ENCODE measurements at places on chromosomes 3 and 15.

DNA sequence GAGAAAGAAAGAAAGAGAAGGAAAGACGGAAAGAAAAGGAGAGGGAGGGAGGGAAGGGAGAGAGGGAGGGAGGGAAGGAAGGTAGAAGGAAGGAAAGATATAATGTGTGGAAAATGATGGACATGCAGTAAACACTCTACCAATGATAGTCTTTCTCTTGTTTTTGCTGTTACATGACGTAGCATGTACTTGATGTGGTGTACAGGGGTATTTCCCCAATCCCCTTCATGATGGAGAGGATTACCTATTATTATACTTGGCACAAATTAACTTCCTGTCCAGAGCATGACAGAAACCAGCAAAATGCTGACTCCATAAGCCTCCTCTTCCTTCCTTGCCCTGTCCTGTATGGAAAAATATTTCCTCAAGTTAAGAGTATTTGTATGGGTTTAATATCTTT, 124.4 kb downstream of the B3GALNT1 start:
- DNase-seq = no peak

DNA sequence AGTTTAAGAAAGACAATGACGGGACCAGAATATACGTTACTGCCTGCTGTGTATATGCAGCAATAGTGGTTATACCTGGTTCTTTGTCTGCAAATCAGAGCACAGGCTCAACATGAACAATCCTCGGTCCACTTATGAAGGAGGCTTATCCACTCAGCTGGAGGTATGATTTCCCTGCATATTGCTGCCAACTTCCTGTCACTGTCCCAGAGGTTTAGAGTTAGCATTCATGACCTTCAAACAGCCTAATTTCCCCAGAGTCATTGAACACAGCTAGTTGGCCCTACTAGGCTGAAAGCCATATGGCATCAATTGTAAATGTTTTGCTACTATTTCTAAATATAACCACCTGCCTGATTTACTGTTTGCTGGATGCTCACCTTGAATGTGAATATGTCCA, 224.9 kb upstream of the ZNF717 start:
- DNase-seq = no peak

- DNase-seq = no peak
These were observed 1085.2 kb downstream of the NSUN3 start for GRCh38 chr3:95148107-95148506.

DNA sequence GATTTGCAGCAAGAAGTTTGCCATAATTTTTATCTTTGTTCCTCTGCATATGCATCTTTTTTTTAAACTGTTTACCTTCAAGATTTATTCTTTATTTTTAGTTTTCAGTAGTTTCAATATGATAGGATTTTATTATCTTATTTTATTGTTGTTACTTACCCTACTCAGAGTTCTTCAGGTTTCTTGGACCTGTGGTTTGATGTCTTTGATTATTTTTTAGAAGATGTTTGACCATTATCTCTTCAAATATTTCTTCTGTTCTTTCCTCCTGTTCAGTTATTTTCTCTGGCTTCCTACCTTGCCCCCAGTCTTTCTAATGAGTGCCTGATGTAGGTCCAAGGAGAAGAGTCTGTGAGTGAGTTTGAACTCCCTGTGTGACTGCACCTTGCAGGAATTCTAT, 137.7 kb downstream of the FILIP1L start:
- no peak for DNase-seq

- DNase-seq = no peak
These were observed 189.2 kb downstream of the TP63 start for GRCh38 chr3:189820365-189820720.

- no peak for DNase-seq
These were observed 9.4 kb downstream of the RPLP1 start for GRCh38 chr15:69462030-69462492.

DNA sequence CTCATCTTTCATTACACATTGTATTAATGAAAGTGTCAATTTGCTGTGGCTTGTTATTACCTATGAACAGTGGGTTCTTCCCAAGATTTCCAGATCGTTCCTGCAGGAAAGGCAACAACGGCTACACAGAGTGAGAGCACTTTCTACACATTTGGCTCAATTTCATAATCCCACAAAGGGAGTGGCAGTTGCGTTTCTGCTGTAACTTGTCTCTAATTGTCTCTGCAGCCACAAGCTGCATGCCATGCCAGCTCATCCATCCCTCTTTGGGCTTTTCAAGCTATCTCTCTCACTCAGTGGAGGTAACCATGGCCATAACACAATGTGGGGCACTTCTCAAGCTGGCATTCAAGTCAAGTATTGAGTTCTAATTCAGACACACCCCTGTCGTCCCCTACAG, 27.7 kb upstream of the CPNE4 start:
- no peak for DNase-seq

DNA sequence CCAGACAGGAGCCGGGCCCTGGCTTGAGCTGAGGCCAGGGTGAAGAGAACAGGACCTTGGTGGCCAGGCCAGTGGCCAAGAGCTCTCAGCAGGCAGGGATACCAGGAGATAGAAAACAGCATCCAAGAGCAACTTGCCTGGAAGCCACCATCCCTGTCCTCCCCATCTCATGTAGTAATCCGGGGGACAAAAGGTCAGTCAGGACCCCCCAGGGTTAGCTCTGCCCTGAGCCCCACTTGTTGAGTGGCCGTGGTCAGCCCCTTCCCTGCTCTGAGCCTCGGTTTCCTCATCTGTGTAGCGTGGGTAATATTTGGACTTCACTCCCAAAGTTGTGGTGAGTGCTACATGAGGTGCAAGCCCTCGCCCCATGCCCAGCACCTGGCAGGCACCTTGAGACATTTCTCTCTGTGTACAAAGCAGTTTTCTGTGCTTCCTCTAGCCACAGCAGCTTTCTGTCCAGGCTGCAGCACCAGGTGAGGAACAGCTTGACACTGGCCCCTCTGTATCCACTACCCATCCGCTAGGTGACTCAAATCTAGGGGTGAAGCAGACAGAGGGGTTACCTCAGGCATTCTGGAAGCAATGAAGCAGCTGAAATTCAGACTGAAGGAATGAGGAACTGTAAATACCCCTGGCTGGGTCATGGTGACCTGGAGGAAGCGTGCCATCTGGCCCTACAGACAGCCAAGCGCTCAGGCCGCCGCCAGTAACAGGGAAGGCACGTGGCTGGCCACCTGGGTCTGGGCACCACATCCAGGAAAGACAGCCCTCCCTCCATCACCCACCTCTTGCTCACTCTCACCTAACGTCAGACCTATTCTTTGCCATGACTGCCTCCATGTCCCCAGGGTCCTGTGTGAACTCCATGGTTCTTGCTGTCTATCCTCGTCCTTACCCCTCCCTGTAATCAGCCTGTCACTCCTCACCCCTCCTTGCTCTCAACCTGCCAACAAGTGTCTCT, 6.7 kb downstream of the CISH start:
- DNase-seq = no peak

GRCh38 chr15:96158938-96159337, 171.6 kb upstream of the NR2F2 start:
- no peak for DNase-seq

GRCh38 chr3:74861211-74861610, 246.8 kb upstream of the CNTN3 start:
- DNase-seq = no peak

DNA sequence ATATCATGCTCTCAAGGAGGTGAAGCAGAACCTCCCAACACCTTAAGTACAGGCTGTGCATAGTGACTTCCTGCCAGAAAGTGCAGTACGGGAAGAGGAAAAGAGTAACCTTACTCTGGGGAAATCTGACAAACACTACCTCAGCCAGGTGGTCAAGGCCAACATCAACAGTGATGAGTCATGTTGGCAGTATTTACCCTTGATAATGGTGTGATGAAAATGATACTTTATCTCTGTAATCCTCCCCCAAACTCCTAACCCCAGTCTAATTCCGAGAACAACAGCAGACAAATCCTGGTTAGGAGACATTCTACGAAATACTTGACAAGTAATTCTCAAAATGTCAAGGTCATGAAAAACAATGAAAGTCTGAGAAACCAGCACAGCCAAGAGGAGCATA, 26.5 kb downstream of the ANKDD1A start:
- DNase-seq = peak; percentile 76

GRCh38 chr3:155958676-155959075, 88.2 kb downstream of the GMPS start:
- no peak for DNase-seq

- DNase-seq = no peak
These were observed 58.0 kb downstream of the EFCAB12 start for GRCh38 chr3:129370248-129370964.

DNA sequence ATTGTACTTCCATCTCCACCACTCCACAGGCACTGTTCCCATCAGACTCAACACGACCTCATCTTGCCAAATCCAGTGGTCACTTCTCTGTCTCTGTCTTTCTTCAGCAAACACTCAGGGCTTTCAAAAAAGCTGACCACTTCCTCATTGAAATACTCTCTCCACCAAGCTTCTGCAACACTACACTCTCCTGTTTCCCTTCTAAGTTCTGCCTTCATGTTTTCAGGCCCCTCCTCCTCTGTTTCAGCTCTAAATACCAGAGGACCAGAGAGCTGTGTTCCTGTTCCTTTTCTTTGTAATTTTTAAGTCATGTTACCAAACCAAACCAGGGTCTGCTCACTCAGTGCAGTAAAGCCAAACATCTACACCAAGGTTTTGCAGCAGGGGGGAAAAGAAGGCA, 33.8 kb upstream of the ACP3 start:
- no peak for DNase-seq

- no peak for DNase-seq
These were observed 190.8 kb downstream of the PDCD6IP start for GRCh38 chr3:33989229-33989628.

DNA sequence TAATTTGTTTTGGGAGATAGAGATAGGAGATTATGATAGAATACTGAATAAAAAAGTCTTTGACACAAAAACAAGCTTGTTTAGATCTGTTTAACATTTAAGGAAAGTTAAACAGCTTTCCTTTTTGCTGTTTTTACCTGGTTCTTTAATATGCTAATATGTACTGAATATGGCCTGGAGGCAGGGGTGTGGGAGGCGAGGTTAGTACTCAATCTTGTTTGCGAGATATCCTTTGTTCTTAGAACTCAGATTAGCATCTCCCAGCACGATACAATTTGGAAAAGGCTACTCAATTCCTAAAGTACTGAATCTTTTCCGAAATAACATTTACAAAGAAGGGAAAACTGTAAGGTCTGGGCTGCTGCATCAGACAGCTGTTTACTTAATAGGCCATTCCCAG, 40.8 kb upstream of the ST3GAL6 start:
- no peak for DNase-seq

- DNase-seq = no peak
These were observed 228.5 kb downstream of the LSAMP start for GRCh38 chr3:116216761-116217160.

- DNase-seq = no peak
These were observed 6.5 kb upstream of the ETV5 start for GRCh38 chr3:186115239-186115996.

DNA sequence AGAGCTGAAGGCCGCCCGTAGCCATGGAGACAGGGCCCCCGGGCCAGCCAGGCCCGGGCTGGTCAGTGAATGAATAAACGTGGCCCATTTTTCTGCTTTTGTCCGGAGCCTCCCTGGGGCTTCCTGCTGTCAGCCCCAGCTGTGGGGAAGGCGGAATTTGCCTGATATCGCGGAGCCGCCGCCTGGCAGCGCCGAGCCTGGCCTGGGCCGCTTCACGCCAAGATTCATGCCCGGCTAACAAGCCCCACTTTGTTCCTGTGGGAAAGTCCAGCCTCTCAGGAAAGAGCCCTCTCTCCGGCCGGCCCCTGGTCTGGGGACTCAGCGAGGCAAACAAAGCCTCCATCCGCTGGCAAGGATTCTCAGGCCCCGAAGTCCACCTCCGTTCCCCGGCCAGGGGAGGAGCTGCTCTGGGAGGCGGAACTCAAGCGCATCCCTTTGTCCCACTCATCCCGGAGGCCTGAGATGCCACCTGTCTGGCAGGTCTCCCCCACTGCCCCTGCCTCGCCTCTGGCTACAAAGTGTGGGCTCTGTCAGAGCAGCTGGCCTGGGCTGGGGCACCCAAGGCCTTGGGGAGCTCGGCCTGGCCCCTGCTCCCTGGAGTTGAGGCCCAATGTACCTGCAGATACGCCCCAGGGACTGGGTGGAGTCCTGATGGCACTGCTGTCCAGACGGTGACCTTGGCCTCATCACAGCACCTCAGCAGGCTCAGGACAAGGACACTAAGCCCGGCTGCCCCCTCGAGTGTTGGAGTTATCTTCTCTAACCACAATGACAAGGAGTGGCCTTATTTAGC, 51.6 kb upstream of the SLC6A11 start:
- no peak for DNase-seq

DNA sequence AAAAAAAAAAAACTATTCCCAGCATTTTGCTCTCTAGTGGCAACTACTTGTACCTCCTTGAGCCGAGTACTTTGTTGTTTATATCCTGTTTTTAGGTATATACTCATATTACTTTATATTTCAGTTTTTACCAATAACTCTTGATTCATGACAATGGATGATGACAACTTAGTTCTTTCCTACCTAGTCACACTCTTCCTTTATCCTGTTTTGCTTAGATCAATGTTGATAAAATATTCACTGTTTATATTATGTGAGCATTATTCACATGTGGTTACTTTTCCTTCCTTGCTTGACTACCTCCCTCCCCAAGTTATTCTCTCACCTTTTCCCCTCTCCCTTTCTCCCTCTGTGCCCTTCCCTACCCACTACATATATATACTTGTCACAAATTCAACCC, 53.7 kb downstream of the NKIRAS1 start:
- no peak for DNase-seq

GRCh38 chr3:32354362-32354778, 37.3 kb upstream of the CMTM7 start:
- DNase-seq = peak; percentile 30

- no peak for DNase-seq
These were observed 984 bp upstream of the SMARCC1 start for GRCh38 chr3:47782446-47783308.

GRCh38 chr3:89300526-89300925, 193.1 kb downstream of the EPHA3 start:
- DNase-seq = no peak

DNA sequence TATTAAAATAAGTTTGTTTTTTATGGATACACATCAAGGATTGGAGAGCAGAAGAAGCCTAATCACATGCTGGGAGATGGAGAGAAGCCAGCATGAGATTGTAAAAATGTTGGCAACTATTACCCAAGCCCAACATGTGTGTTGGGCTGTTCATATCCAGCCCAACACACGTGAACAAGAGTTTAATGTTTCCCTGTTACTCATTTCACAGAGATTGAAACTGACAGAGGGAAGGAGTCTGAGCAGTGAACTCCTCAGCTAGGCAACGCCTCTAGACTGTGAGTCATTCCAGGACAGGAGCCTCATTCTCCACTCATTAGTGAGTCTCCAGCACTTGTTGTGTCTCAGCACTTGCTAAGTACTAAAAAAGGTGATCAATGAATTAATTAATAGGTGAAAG, 43.2 kb upstream of the CMSS1 start:
- DNase-seq = peak; percentile 67

- DNase-seq = no peak
These were observed 56.9 kb downstream of the CTDSPL start for GRCh38 chr3:37918627-37919026.

- DNase-seq = no peak
These were observed 70.4 kb downstream of the GJD2 start for GRCh38 chr15:34684351-34684750.

- no peak for DNase-seq
These were observed 15.9 kb upstream of the STAB1 start for GRCh38 chr3:52479037-52479876.

Data from A172 (cell line).